ENCODE measurements at places on chromosomes 13 and 19.

GRCh38 chr13:108963846-108964600 is 334.6 kb downstream of the MYO16 start:
- no peak for DNase-seq

GRCh38 chr19:44576843-44577565 is 36.4 kb upstream of the IGSF23 start:
- DNase-seq: no peak

DNA sequence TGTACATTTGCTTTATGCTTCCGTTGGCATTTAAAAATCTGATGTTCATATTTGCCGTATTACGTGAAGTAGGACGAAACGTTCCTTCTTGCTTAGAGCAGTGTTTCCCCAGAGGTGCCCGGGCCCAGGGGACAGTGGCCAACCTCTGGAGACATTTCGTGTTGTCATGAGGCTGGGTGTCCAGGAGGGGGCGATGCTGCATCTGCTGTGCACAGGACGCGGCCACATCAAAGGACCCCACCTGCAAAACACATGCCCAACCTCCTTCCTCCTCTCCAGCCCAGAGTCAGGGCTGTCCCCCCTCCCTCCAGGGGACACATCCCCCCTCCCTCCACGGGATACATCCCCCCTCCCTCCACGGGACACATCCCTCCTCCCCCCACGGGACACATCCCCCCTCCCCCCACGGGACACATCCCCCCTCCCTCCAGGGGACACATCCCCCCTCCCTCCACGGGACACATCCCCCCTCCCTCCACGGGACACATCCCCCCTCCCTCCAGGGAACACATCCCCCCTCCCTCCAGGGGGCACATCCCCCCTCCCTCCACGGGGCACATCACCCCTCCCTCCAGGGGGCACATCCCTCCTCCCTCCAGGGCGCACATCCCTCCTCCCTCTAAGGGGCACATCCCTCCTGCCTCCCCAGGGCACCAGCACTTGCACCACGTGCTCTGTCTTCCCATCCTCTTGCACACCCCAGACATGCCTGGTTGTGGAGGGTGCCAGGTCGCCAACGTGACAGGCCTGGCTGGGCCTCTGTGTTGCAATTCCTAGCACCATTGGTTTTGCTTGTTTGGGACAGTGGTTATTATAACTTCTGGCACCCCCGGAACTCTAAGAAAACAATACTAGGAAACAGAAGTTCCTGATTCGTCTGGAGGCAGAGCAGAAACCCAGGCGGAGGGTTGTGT is 46.7 kb downstream of the GAS6 start:
- DNase-seq: peak; percentile 89

GRCh38 chr19:55858969-55859368 is 22.6 kb downstream of the NLRP4 start:
- DNase-seq: no peak

DNA sequence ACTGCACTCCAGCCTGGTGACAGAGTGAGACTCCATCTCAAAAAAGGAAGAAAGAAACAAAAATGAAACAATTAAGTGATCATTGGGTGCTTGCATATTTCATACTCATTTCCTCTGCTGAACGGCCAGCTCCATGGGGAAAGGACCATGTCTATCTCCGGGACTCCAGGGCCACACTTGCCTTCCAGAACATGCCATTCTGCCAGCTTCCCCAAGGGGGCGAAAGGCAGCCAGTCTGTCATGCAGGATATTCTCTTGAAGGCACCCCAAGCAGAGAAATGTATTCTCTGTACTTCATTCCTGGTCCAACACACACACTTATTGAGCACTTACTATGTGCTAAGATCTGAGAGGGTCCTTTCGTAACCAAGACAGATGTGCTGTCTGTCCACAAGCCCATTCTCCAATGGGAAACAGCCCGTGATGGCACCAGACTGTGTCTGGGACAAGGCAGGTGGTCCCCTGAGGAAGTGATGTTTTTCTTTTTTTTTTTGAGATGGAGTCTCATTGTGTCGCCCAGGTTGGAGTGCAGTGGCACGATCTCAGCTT is 10.2 kb upstream of the CARM1 start:
- DNase-seq: peak; percentile 17

DNA sequence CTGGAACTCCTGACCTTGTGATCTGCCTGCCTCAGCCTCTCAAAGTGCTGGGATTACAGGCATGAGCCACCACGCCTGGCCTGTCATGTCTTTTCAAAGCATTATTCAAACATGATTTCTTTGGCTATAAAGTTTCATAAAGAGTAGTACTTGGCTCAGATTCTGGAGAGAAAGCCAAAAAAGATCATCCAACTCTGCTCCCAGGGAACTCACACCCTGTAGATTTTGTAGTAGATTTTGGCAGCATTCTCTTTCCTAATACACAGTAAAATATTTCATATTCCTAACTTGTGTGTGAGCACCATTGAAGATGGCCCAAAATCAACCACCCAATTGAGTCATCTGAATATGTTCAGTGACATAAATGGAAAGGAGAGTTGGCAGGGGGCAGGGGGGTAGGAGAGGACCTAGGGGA is 48.4 kb downstream of the CAB39L start:
- no peak for DNase-seq

DNA sequence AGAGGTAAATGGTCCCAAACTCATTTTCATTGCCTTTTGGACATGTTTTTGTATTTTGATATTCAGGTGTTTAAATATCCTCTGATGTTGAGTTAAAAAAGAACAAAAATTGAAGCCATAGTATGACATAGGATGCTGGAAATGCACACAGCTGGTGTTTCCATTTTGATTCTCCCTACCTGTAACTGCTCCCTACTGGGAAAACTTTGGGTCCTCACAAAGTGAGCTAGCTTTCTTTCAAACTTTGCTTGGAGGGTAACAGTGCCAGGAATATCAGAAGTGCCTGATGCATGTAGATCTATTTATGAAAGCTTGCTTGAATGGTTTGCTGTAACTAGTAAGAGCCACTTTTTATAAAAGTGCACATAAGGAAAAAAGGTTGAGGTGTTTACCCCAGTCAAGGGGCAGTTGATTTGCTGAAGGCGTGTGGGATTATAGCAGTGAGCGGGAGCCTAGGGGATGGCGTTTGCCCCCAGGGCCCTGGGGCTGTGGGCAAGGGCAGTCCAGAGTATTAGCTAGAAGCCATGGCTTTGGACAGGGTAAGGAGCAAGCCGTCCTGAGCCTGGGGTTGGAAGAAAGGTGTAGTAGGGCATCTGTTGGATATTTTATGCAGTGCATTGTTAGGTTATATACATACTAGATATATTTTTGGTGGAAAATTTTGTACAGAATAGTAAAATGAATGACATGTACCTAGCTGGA is 4.3 kb downstream of the RPS9 start:
- no peak for DNase-seq

DNA sequence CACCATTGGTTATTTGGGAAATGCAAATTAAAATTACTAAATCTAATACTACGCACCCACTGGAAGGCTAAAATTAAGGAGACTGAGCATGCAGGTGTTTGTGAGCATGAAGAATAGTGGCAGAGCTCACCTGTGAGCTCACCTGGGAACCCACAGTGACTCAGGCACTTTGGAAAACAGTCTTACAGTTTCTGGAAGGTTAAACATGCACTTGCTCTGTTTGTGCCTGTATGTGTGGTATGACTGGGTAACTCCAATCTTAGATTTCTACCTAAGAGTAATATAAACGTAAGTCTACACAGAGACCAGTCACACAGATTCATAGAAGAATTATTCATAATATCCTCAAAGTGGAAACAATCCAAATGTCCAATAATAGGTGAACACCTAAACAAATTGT is 318.8 kb downstream of the ATP8A2 start:
- DNase-seq: no peak

DNA sequence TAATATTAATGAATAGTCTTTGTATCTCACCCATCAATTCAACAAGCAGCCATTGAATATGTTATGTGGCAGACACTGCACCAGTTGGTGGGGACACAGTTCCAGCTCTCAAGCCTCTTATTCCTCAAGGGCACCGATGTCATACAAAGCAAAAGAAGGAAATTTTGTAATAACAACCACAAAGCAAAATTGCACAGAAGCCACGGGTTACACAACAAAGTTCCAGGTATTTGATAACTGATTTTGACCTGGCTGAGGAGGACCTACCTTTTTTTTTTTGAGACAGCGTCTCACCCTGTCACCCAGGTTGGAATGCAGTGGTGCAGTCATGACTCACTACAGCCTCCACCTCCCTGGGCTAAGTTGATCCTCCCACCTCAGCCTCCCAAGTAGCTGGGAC is 266.7 kb downstream of the FOXO1 start:
- DNase-seq: no peak

GRCh38 chr19:41784743-41785142 is 11.6 kb upstream of the CEACAM3 start:
- DNase-seq: no peak

- DNase-seq: no peak
These were observed 8.4 kb downstream of the CLASRP start for GRCh38 chr19:45047188-45047797.

- DNase-seq: no peak
These were observed 27.2 kb upstream of the NAPA start for GRCh38 chr19:47542030-47542475.

DNA sequence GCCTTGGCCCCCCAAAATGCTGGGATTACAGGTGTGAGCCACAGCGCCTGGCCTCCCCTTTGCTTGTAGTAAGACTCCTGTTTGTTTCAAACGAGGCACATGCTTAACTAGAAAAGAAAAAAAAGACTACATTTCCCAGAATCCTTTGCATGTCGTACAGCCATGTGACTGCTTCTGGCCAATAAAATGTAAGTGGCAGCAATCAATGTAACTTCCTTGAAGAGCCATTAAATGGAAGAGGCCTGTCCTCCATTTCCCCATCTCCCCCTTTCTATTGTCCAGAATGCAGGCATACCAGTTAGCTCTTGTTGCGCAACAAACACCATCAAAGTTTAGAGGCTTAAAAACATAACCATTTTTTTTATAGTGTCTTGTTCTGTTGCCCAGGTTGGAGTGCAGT is 10.4 kb upstream of the GPR32 start:
- no peak for DNase-seq

Data from CD4-positive, alpha-beta T cell treated with Interleukin-6 at 100 ng/mL for 8 hours (primary cell).